ENCODE measurements at places on chromosomes 3 and 15.

GRCh38 chr3:152056481-152056880 is 183.0 kb downstream of the SUCNR1 start:
- no peak for DNase-seq

DNA sequence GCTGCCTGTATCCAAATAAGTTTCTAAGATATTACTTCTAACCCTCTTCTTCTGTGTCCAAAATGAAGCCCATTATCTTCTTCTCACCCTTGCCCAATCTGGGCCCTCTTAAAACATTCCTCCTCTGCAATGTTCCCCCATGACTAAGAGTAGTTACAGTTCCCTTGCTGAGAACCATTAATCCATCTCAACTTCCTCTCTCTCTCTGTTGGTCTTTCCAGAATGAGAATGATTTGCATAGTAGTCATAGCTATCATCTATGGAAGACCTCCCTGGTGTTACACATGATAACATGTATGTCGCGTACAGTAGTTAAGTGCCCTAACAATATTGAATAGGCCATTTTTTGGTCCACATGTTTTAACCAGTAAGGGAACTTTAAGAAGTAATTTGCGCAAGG is 177.9 kb downstream of the ANXA2 start:
- DNase-seq = peak; percentile 45

- no peak for DNase-seq
Measured at GRCh38 chr15:45476410-45476809, 46.1 kb downstream of the SLC30A4 start.

- DNase-seq = no peak
Measured at GRCh38 chr3:111325160-111325718, 216.8 kb upstream of the CD96 start.

GRCh38 chr3:110470310-110470709 is 601.3 kb upstream of the NECTIN3 start:
- DNase-seq = no peak
